Chondrocyte (in vitro differentiated cells): ENCODE measurements at places on chromosomes 3 and 15. TPM values are rescaled to one million over a fixed set of nuclear protein-coding genes. Genes with fewer than 3 reads are reported as not detected.

ATP13A4 gene
- total RNA-seq: not detected in 3 replicates

NR1I2 gene
- not detected in 3 replicates for total RNA-seq

TLR9 gene
- total RNA-seq: 0.12 TPM in 1 of 3 replicates, not detected in the others

ZNF860 gene
- 1.5 to 2.4 TPM (median 2.0 TPM) in 3 replicates for total RNA-seq

CELF6 gene
- total RNA-seq: 0.42 to 1.3 TPM in 2 of 3 replicates, not detected in the other

IL17RB gene
- 0.22 to 0.36 TPM (median 0.31 TPM) in 3 replicates for total RNA-seq

TPRG1 gene
- 1.3 to 3.1 TPM (median 3.0 TPM) in 3 replicates for total RNA-seq
